NCI-H2029 treated with DMSO at 0.1 percent for 48 hours (cell line): ENCODE measurements at places on chromosomes 11 and 22.

DNA sequence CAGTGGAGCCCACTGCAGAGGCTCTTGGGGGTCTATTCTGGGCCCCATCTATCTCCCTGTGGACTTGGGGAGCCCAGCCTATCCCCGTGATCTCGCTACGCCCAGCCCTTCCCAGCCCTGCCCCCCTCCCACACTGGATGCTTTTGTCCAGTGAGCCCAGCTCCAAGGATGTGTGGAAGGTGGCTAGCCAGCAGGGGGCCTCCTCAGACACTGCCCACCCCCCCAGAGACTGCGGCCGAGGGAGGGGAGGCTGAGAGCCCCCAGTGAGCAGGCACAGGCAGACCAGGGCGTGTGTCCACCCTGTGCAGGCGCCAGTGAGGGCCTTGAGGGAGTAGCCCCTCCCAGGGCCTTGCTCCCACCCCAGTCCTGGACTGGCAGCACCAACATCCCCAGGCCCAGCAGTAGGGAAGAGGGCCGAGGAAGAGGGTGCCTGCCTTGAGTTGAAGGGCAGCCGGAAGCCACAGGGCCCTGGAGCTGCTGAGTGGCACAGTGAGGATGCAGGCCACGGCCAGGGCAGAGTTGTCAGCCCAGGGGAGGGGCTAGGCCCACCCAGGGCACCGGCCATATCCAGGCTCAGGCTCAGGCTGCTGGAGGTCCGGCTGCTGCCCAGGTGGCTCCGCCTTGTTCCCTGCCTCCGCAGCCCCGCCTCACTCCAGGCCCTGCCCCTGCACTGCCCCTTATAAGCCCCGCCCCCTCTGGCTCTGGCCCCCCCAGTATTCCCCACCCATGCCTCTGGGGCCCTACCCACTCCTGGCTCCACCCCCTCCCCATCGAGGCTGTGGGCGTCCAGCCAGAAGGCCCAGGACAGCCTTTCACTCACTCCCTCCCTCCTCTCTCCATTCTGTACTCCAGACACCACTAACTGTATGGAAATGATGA, 28.0 kb downstream of the MOB2 start:
- DNase-seq, result peak; percentile 58

- DNase-seq, result no peak
Measured at GRCh38 chr11:65016705-65017104, 2.7 kb downstream of the ARL2 start.

GRCh38 chr11:71452199-71453036, 585 bp upstream of the NADSYN1 start:
- peak; percentile 68 for DNase-seq

- DNase-seq, result no peak
Measured at GRCh38 chr11:13101644-13102512, 92.8 kb downstream of the RASSF10 start.

- DNase-seq, result no peak
Measured at GRCh38 chr22:19175602-19176174, 2.8 kb downstream of the SLC25A1 start.

DNA sequence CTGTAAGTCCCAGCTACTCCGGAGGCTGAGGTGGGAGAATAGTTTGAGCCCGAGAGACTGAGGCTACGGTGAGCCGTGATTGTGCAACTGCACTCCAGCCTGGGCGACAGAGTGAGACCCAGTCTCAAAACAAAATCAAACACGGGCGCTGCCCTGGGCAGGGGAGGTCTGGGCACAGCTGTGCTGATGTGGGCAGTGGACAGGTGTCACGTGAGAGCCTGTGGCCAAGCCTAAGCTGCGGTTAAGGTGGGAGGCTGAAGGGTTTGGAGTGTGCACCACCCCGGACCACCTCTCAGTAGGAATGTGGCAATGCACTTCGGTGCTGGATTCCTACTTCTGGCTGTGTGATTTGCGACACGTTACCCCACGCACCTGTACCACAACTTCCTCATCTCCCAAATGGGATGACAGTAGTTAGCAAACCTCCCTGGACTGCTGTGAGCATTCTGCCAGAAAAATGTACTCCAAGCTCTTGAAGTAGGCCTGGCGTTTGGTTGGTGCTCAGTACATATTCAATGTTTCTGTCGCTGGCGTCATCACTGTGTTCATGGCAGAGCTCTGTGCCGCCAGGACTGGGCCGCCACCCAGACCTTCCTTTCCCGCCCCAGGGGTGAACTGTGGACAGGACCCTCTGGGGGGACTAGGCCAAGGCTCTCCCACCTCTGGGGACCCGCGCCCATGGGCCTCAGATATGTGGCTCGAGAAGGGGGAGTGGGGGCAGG, 807 bp upstream of the ZNF74 start:
- DNase-seq, result no peak

GRCh38 chr11:36306888-36307287, 10.8 kb downstream of the PRR5L start:
- no peak for DNase-seq

DNA sequence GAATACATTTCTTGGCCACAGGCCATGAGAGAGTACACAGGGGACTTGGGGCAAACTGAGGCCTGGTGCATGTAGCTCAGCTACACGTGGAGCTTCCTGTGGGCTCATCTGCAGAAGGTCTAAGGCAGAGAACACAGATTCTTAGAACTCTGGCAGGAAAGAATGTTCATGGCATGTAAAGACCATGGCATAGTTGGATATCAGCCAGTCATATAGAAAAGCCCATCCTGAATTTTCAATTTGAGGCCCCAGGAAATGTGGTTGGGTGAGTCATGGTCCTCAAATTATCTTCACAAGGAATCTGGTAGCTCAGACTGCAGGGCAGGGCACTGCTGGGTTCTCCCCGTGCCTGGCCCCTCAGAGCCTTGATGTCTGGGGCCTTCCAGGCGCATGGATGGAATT, 13.7 kb upstream of the ST3GAL4 start:
- DNase-seq, result no peak

- DNase-seq, result no peak
Measured at GRCh38 chr11:119218141-119218878, 12.2 kb downstream of the CBL start.

GRCh38 chr11:16603245-16603644, 135.2 kb upstream of the C11orf58 start:
- DNase-seq, result no peak

- no peak for DNase-seq
Measured at GRCh38 chr22:46482056-46482675, 55.3 kb downstream of the CELSR1 start.

GRCh38 chr11:71929491-71929890, 645 bp downstream of the RNF121 start:
- no peak for DNase-seq

DNA sequence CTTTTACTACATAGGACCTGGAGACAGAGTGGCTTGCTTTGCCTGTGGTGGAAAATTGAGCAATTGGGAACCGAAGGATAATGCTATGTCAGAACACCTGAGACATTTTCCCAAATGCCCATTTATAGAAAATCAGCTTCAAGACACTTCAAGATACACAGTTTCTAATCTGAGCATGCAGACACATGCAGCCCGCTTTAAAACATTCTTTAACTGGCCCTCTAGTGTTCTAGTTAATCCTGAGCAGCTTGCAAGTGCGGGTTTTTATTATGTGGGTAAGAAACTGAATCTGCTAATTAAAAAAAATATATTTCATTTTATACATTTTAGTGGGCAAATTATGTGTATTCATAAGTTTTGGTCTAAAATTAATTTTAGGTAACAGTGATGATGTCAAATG, 7.8 kb downstream of the BIRC3 start:
- DNase-seq, result no peak

DNA sequence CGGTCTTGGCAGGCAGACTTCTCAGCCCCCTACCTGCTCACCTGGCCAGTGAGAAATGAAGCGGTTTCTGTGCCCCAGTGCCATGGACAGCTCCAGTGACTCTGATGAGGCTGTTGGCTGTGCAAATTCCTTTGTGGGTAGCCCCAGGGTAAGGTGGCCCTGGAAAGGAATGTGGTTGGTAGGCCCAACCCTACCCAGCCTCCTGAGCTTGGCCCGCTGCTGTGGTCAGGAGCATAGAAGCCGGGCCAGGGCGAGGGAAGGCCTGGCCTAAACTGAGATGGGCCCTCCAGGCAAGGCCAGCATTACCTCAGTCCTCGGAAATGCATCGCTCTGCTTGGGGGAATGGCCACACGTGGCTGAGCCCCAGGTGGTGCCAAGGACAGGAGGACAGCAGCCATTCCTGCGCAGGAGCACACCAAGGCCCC, 16.9 kb downstream of the DAGLA start:
- DNase-seq, result no peak
